Peyer's patch (tissue), 4 donors: ENCODE measurements at places on chromosomes 11 and 22. TPM values are rescaled to one million over a fixed set of nuclear protein-coding genes. Genes with fewer than 3 reads are reported as not detected.

- DNase-seq: no peak
Observed at GRCh38 chr11:133547808-133548494, 15.7 kb upstream of the OPCML start.

GRCh38 chr11:129224538-129224937, 32.4 kb upstream of the ARHGAP32 start:
- DNase-seq: no peak

- DNase-seq: no peak
Observed at GRCh38 chr11:16512899-16513241, 156.5 kb upstream of the SOX6 start.

DNA sequence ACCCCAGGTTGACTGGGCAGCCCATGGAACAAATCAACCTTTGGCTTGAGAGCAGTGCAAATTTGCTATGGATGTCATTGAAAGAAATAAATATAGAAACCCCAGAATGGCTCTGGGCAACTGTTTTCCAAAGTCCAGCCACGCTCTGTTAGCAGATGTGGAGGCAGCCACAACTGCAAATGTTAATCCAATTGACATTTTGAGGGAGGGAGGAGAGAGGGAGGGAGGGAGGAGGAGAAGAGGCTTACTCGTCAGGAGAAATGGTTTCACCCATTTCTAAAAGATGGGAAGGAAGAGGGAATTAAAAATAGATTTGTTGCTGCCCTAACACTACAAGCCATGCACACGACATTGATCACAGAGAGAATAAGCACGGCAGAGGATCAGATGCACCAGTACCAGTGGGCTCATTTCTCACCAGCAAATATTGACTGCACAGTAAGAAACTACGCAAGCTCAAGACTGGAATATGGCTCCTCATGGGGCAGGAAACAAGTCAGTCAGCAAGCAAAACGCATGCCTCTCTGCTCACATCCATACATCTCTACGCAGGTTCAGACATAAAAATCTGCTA, 229.1 kb downstream of the LARGE1 start:
- no peak for DNase-seq

GRCh38 chr11:75341612-75342011, 9.8 kb downstream of the ARRB1 start:
- no peak for DNase-seq

GRCh38 chr11:66559866-66560676, 8.3 kb downstream of the CTSF start:
- DNase-seq: no peak

DNA sequence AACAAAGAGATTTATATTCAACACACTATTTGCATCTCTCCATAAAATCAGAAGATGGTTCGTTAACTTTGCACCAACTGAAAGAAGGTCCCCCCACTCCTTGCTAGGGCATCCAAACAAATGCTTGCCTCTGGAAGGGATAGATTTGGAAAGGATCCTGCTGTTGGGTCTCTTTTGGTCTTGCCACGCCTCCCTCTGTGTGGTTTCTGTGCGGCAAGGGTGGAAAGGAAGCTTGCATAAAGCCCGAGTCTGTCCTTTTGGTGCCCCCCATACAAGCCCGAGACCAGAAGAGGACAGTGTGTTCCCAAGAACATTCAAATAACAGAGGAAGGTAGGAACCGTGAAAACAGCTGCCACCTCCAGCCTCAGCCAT, 15.1 kb downstream of the SCGB1A1 start:
- DNase-seq: no peak

- no peak for DNase-seq
Observed at GRCh38 chr11:15194671-15195415, 80.1 kb downstream of the INSC start.

Gene SDHAF2
- 77.0 TPM for total RNA-seq
